ENCODE measurements at places on chromosomes 1 and 21.
A peak's percentile ranks its signal among the peaks of the same experiment; 100 is the strongest.

DNA sequence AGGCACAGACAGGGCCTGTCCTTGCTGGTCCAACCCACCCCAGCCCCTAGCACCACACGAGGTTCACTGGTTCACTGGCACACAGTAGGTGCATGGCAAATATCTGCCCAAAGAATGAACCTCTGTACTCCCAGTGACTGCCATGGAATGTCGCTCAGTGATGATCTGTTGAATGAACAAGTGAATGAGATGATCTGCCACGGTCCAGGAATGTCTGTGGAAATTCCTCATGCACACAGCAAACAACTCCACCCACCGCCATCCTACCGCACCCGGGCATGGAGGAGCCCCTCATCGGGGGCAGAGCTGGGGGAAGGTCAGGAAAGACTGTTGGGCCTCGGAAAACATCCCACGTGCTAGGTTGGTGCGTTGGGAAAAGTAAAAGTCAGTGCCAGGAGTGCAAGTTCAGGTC is 1.7 kb downstream of the HSPG2 start:
- DNase-seq: no peak
- peak overlapping the region; percentile 98 for H3K27ac ChIP-seq
- H3K36me3 ChIP-seq: no peaks in the 10 kb centered on the region
- peak overlapping the region; percentile 91 for H3K4me3 ChIP-seq

DNA sequence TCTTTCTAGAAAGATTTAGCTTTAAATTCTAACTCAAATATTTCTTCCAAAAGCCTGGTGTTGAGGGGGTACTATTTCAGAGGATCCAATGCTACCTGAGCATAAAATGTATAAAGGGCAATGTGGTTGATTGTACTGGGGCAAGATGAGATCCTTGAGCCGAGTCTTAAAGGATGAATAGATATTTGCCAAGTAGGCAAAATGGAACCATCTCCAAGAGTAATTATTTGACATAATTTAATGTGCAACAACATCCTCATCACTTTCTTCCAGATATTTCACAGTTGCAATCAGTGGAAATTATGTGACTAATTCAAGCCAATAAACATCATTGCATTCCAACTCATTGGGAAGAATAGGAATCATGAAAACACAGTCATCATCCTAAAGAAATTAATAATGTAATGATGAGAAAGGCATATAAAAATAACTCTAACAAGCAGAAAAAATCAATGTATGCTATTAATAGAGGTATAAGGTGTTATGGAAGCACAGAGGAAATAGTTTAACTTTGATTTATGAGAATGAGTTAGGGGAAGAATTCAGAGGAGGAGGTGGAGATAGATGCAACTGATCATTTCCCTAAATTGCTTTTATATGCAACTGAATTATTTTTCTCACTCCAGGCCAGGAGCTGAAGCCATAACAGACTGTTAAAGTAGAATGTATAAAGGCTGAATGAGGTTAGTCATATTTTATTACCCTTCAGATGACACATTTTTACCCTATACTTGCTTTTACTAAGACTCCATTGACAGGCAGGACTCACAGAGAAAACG is 30.0 kb upstream of the RGS4 start:
- H3K4me1 ChIP-seq: no peaks in the 10 kb centered on the region
- H3K27me3 ChIP-seq: no peaks in the 10 kb centered on the region
- no peak overlapping the region for H3K27ac ChIP-seq
- no peak overlapping the region for H3K4me3 ChIP-seq

DNA sequence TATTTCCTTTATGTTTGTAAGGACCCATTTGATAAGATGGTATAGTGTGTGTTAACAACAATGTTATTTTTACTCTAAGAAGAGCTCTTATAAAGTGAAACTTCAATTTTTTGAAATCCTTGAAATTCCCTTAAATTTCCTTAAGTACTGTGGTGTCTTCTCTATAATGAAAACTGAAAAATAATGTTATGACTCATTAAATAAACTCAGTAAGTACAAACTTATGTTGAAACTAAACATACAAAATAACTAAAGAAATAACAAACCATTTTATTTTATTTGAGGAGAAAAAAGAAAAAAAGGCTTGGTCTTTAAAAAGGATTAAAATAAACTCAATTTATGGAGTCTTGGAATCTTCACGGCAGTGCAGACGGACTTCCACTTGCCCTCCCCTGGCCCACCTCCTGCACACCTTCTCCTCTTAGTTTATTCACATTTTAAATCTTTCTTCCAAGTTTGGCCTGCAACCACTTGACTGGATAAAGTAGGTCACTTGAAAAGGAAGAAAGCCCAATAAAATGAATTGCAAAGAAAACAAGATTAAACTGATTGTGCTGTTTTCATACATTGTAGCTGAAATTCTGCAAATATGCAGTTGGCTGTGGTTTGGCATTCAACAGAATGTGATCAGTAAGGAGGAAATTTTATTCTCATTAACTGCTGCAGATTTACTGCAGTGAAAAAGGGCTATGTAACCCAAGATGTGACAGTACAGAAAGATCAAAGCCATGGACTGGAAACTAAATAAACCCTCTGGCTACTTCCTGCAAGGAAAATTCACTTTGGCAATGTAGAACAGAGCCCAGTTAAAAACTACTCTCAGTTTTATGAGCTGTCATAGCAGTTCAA is 48.5 kb upstream of the SCYL3 start:
- H3K4me3 ChIP-seq: no peak overlapping the region
- H3K36me3 ChIP-seq: peaks cover 6% of the 10 kb centered on the region
- DNase-seq: no peak
- no peaks in the 10 kb centered on the region for H3K4me1 ChIP-seq

- no peak overlapping the region for H3K4me3 ChIP-seq
- no peaks in the 10 kb centered on the region for H3K27me3 ChIP-seq
- H3K36me3 ChIP-seq: no peaks in the 10 kb centered on the region
- no peak overlapping the region for H3K27ac ChIP-seq
- DNase-seq: no peak
Measured at GRCh38 chr1:164660412-164660772, 101.4 kb downstream of the PBX1 start.

GRCh38 chr1:17475752-17476151 is 36.3 kb upstream of the RCC2 start:
- no peak overlapping the region for H3K27ac ChIP-seq
- no peaks in the 10 kb centered on the region for H3K4me1 ChIP-seq
- no peak for DNase-seq
- no peaks in the 10 kb centered on the region for H3K36me3 ChIP-seq
